ENCODE measurements at places on chromosomes 5 and 9.
A peak's percentile ranks its signal among the peaks of the same experiment; 100 is the strongest.

- DNase-seq: peak; percentile 91
These were observed 743 bp downstream of the NR3C1 start for GRCh38 chr5:143402553-143403333.

GRCh38 chr5:132301344-132302271 is 7.4 kb downstream of the SLC22A4 start:
- DNase-seq: no peak

DNA sequence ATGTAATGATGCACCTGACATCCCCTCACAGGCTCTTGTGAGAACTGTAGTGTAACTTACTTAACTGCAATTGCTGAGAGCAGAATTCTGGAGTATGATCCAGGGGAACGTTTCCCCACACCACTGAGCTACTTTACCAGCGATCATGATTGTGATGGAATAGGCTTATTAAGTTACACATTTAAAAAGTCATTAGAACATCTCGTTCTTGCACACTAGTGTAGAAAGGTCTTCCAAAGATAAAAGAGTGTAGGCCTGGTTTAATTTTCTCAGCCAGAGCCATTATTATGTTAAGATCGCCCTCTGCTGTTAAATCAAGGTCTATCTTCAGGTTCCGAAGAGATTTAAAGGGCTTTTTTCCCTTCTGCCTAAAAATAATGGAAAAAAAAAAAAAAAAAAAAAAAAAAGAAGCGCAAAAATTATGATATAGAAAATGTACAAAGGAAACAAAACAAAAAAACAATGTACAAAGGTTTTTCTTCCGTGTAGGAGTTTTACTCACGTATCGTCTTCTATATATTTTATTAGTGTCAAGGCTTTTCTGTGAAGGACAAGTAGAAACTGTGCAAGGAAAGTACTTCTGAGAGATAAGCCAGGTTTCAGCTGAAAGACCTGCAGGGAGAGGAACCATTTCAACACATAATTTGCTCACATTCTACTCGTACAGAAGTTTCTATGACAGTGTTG is 18.6 kb upstream of the MOB3B start:
- no peak for DNase-seq

DNA sequence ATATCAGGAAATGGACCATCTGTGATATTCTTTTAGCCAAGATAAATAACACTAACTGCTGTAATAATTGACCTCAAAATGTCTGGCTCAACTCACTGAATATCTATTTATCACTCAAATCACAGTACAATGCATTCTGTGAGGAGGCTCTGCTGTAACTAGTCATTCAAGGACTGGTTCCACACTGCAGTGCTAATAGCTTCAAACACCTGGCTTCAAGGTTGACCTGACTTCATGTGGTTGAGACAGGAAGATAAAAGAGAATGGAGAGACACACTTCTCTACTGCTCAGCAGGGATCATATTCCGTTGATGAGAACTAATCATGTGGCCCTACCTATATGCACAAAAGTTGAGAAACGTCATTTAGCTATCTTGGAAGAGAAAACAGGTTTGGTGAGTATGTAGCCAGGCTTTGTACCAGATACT is 3.4 kb upstream of the RHOBTB3 start:
- DNase-seq: no peak

- DNase-seq: no peak
These were observed 5.3 kb upstream of the SREK1 start for GRCh38 chr5:66138637-66139317.

DNA sequence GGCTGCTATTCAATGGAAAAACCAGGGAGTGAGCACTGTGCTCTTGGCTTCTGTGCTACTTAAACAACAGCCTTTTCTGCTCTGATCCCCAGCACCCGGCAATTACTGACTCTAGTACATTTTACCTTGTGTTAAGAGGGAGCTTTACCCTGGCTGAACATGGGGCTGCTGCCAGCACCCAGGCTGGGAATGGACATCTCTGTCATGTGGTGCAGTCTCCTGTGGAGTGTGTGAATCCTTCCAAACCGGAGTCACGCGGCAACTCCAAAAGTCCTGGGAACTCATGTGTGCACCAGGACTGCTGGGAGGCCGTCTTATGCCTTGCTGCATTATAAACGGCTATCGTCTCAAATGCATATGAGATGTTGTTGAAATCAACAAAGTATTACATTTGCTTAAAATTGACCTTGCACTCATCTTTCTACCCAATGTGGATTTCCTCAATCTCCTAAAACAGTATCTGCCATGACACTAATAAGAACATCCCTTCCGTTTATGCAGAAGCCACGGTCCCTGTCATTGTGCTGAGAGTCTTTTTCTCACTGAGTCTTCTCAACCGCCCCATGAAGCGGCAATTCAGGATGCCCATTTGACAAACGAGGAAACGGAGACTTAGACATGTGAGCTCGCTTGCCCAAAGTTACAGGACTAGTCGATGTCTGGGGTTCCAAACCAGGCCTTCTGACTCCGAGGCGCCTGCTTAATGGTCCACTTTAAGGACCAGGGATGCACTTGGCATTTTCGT is 884 bp upstream of the GSN start:
- no peak for DNase-seq

DNA sequence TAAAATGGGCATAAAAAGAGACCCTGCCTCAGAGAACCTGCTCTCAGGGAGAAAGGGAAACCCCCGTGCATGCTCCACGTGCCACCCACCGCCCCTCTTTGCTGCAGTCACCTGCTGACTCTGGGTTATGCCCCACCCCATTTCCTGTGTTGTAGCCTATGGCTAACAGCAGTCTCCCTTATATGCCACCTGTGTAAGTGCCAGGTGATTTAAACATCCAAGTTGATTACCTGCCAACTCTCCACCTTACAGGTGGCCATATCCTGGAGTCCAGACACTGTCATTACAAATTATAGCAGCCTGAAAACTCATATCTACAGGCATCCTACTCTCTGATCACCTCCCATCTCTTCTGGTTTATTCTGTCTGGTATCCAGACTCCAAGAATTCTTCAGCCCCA is 242.6 kb downstream of the HSPA4 start:
- DNase-seq: no peak

DNA sequence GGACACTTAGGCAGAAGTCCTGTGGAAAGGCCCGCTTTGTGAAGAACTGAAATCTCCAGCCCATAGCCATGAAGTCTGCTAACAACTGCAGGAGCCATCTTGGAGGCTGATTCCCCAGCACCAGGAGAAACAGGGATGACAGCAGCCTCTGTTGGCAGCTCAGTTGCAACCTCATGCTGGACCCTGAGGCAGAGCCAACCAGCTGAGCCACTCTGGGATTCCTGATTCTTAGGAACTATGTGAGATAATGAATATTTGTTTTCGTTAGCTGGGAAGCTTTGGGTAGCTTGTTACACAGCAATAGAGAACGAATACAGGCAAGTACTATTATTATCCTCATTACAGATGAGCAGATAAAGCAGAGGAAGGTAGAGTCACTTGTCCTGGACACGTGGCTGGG is 210.5 kb upstream of the ANKH start:
- no peak for DNase-seq

DNA sequence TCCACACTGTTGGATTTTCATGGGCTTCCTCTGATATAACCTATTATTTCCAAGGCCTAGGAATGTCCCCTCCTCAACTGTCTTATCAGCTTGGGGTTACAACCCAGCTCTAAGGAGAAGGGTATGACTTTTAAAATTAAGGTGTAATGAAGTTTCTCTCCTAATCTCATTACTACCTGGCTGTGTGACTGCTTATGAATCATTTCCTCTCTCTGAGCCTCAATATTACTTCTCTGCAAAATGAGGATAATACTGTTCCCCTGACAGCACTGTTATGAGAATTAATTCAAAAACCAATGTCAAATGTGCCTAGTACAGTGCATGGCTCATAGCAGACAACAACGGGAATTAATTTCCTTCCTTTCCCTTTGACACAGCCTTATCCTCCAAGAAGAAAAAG is 118.9 kb downstream of the NR6A1 start:
- no peak for DNase-seq

DNA sequence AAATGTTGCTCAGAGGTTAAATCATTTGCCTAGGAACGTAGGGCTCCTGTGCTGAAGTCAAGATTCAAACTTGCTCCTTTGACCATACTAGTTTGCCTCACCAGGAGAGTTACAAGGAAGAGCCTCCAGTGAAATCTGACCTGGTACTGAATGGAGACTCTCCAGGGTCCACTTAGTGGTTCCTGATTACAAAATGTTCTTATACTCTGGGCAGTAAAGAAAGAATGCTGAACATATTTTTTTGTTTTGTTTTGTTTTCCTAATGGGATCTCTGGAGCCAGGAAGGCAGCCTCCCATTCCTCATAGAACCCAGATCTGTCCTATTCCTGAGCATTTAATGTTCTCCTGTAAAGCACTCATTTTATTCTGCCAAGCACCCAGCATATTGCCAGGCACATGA is 256.5 kb upstream of the CLINT1 start:
- DNase-seq: no peak

DNA sequence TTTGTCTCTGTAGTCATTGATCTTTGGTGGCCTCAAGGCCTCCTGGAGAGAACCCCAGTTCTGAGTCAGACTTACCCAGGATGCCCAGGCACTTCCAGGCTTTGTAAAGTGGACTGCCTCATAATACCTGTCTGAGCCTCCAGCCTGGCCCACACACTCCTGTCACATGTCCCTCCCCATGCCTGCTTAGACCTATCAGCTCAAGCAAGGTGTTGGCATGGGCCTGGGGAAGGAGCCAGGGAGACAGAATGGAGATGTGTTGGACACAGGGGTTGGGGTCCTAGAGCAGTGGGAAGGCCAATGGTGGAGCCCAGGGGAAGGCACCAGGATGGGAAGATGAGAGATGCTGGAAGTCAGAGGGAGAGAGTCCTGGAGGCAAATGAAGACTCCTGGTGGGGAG is 136.2 kb downstream of the CFAP90 start:
- DNase-seq: no peak

- DNase-seq: no peak
These were observed 7.0 kb upstream of the SIL1 start for GRCh38 chr5:139205124-139205523.

- no peak for DNase-seq
These were observed 3.6 kb downstream of the CEP78 start for GRCh38 chr9:78239506-78239905.

DNA sequence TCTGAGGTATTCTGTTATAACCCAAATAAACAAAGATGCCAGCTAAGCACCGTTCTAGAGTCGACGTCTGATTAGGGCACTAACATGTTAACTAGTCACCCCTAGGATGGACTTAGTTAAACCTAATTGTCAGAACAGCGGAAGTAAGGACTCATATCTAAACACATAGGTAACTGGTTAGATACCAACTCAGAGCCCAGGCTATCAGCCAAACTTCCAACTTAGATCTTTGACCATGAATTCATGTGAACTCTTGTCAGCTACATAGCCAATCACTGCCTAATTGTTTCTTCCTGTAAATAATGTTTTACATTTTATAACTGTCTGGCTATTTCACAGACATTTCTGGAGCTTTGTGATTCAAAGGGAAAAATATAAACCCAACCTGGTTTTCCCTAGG is 84.3 kb upstream of the DHFR start:
- no peak for DNase-seq

DNA sequence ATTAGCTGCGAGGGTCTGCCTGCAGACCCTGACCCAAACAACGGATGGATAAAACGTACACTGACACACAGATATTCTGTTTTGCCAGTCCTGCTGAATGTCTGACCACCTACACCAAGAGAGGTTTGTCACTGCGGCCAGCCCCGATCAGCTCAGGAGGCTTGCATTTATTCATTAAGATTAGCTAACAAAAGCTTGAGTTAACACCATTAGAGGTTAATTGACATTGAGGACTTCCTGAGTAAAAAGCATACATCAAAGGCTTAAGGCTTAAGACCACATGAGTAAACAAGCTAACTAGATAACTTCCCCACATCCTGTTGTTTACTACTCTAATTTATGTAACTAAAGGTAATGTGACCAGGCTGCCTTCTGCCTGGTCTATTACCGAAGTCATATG is 198.1 kb upstream of the TRPC7 start:
- no peak for DNase-seq

GRCh38 chr9:120801441-120801840 is 8.2 kb upstream of the FBXW2 start:
- DNase-seq: no peak

GRCh38 chr5:33933723-33934169 is 2.4 kb upstream of the RXFP3 start:
- no peak for DNase-seq

DNA sequence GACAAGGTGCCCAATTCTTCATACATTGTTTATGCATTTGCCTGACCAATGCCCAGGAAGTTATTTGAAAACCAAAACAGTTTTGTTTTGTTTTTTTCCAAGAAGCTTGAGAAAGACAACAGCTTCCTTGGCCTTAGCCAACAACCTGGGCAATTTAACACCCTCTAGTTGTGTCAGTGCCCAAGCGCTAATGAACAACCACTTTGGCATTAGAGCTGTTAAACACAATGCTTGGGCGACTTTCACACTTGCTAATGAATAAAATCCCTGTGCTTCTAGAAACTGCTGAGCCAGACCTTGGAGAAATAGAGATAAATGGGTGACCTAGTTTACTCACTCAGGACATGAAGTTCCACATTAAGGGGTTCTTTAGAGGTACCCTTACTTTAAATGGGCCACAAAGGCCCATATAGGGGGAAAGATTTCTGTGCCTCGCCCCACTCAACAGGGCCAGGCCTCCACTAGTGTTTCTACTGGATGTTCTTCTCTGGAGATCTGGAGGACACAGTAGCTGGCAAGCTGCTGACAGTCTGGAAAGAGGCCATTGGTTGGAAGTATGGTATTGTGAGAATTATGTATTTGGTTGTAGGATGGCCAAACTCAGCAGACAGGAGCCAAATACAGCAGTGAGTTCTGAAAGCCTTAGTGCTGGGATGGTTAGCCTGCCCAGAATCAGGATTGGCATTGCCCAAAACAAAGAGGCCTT is 179.8 kb downstream of the DOCK8 start:
- DNase-seq: no peak

GRCh38 chr5:66306105-66306843 is 162.2 kb downstream of the SREK1 start:
- DNase-seq: no peak

DNA sequence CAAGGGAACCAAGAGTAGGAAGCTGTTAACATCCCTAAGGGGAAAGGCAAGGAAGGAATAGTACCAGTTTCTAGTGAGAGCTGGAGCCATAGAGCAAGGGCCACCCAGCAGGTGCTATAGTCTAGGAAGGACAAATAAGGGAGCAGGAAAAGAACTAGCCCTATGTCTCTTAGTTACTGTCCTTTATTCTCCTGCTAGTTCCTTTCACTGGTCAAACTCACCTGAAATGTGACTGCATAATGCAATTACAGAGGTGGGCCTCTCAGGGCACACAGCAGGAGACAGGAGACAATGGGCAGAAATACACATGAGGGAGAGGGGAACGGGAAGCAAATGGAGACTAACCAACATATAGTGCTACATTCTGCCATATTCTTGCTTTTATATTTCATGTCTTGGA is 26.7 kb upstream of the FRMPD1 start:
- DNase-seq: no peak

Measured in posterior vena cava (tissue), 2 donors.